ENCODE measurements at places on chromosomes 7 and 10. TPM values are rescaled to one million over a fixed set of nuclear protein-coding genes. Genes with fewer than 3 reads are reported as not detected.

Gene IFRD1
- 37.9 TPM for polyA plus RNA-seq

Gene CALY
- 0.83 TPM for polyA plus RNA-seq

Gene CYP26C1
- polyA plus RNA-seq = not detected

GRCh38 chr7:155580367-155580766 is 34.0 kb upstream of the CNPY1 start:
- DNase-seq = no peak

DNA sequence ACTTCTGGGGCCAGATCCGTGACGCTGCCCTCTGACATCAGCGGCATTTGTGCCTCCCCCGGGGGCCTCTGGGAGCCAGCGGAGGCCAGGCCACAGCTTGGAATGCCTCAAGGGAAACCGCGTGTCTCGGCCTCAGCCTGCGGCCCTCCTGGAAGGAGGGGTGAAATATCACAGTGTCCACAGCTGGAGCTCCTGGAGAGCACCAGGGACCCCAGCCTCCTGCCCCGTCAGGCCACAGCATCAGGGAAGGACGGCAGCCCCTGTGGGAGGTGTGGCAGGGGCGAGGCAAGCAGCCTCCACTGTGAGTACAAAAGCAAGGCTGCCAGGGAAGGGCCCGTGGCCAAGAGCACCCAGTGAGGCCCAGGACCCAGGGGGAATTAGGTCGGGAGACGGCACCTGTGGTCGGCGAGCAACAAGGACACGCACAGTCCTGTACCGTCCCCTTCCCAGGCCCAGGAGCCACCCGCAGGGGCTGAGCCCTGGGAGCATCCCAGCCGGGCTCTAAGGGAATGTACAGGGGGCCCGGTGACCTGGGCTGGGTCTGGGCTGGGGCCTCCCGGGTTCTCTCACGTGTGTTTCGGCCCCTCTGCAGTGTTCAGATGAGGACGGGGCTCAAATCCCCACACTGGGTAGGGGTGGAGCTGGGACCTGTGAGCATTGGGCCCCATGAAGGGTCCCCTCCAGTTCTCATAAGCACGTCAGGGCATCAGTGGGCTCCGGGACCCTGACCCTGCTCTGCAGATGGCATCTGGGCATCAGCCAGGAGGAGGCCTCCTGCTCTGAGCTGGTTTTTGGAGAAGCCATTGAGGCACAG is 18.7 kb upstream of the KNDC1 start:
- DNase-seq = no peak

DNA sequence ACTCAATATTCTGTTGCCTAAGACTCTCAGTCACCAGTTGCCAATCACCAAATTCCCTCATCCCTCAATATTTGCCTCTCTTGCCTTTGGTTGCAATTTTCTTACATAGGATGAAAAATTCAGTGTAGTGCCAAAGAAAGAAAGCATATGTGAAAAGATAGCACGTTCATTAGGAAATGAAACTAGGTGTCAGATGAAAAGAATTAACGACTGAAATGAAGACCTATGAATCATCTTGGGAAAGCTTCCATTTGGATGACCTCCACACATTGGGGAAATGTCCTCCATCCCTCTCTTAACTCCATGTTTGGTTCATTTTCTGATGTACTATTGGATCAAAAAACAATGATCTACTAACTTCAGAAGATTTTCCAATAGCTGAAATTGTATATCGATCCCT is 145.1 kb upstream of the MEOX2 start:
- no peak for DNase-seq

DNA sequence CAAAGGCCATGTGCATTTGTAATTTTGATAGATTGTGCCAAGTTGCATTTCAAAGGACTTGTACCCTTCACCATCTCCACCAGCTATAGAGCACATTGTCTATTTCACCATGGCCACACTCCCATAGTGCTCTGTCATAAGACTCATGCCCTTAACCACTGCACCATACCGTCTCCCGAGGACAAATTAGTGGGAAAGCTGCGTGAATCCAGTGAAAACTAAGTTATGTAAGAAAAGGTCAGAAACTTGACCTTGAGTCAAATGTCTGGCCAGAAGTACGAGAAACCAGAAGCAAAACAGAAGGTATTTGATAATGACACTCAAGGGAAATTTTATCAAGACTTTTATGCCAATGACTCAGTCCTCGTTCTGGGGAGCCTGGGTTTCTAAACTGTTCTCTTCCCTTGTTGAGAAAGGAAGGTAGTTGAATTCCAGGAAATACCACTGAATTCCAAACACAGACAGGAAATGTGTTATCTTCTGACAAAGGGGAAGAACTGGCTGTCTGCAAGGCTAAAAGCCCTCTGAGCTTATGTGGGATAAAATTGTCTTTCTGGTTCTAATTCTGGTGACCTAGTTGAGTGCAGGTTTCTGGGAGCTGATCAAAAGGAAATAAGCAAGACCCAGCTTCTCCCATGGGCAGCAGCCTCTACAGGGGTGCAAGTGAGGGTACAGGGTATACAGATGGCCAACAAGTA is 49.7 kb downstream of the CDK1 start:
- DNase-seq = no peak

GRCh38 chr10:123855008-123855684 is 36.5 kb downstream of the CPXM2 start:
- DNase-seq = no peak

- DNase-seq = no peak
These were observed 34.2 kb downstream of the TCERG1L start for GRCh38 chr10:131277278-131277677.

DNA sequence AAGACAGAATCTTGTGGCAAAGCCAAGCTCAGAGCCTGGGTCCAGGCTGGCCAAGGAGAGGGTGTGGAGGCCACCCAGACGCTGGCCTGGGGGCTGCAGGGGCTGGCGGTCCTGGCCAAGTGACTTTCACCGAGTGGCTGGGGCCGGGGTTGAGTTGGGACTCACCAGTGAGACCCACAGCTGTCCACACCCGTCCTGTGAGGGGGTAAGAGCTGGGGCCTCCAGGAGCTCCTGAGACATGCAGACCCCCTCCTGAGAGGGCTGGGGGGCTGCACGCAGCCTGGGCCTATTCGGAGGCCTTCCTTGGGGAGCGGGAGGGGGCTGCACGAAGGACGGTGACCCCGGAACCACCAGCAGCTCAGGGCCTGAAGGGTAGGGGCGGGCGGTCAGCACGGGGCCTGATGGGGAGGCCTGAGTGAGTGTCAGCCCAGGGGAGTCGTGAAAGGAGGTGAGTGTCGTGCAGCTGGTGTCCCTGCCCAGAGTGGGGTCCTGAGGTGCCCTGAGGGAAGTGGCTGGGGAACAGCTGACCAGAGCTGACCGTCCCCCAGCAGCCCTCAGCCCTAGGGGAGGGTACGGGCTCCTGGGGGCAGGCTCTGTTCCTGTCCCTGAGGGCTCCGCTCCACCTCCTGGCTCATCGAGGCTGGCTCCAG is 100.9 kb downstream of the FOXL3 start:
- no peak for DNase-seq

DNA sequence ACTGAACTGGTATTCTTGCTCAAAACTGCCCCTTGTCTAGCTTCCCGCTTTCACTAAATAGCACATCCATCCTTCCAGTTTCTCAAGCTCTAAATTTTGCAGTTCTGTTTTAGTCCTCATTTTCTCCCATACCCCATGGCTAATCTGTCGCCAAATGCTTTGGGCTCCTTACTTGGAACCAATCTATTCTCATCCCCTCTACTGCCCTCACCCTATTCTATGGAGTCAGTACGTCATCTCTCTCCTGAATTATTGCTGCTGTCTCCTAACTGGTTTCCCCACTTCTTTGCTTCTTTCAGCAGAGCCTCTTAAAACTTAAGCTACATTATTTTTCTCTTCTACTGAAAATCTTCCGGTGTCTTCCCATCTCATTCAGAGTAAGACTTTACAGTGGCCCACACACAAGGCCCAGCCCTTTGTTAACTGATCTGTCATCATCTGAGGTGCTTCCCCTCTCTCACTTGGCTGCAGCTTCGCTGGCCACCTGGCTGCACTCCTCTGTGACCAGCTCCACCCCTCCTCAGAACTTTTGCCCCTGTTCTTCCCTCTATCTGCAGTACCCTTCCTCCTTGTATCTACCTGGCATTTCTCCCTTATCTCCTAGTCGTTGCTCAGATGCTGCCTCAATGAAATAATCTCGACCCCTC is 9.9 kb downstream of the STARD3NL start:
- DNase-seq = no peak

- no peak for DNase-seq
These were observed 29.9 kb upstream of the HNRNPH3 start for GRCh38 chr10:68301790-68302502.

GRCh38 chr10:132550366-132551092 is 12.9 kb downstream of the INPP5A start:
- DNase-seq = no peak

DNA sequence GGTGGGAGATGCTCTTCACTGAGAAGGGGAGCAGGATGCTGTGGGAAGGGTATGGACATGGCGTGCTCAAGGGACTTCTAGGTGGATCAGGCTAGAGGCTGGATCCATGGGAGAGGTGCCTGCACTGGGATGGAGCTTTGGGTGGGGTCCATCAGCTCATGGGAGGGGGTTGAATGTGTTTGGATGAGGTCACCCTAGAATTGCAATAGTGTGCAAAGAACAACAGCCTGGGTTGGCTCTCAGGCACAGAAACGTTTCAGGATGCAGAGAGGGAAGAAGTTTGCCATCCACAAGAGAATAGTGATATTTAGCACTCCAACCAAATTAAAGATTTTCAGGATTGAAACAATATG is 66.1 kb downstream of the SNX10 start:
- no peak for DNase-seq

All from CD8-positive, alpha-beta memory T cell (primary cell).